ENCODE measurements at places on chromosomes 12 and 14.

DNA sequence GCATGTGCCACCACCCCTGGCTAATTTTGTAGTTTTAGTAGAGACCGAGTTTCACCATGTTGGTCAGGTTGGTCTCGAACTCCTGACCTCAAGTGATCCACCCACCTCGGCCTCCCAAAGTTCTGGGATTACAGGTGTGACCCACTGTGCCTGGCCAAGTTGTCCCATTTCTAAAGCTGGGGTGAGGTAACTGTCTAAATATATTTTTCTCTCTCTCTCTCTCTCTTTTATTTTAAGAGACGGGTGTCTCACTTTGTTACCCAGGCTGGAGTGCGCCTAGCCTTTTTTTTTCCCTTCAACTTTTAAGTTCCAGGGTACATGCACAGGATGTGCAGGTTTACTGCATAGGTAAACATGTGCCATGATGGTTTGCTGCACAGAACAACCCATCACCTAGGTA lies 8.6 kb downstream of the ATF1 start:
- DNase-seq, result no peak

GRCh38 chr14:68968051-68968450 lies 11.1 kb downstream of the ACTN1 start:
- DNase-seq, result peak; percentile 75

DNA sequence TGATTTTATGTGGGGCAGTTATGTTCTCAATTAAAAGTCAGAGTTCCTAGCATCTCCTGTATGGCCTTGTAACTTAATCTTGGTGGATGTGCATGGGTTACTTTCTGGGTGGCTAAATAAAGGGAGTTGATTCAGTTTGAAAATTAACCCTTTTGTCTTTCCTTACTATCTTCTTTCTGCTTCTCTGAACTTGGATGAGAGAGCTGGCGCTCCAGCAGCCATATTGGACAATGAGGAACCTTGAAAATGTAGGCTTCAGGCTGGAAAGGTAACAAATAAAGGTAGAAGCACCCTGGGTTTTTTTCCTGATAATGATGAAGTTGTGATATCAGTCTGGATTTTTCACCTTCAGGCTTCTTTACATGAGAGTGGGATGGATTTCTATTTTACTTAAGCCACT lies 714.1 kb upstream of the TMEM132C start:
- no peak for DNase-seq

GRCh38 chr14:32028599-32028998 lies 48.5 kb upstream of the ARHGAP5 start:
- no peak for DNase-seq

GRCh38 chr12:90652280-90652679 lies 302.7 kb downstream of the CCER1 start:
- no peak for DNase-seq

GRCh38 chr12:88952562-88952942 lies 372.3 kb upstream of the KITLG start:
- DNase-seq, result no peak

DNA sequence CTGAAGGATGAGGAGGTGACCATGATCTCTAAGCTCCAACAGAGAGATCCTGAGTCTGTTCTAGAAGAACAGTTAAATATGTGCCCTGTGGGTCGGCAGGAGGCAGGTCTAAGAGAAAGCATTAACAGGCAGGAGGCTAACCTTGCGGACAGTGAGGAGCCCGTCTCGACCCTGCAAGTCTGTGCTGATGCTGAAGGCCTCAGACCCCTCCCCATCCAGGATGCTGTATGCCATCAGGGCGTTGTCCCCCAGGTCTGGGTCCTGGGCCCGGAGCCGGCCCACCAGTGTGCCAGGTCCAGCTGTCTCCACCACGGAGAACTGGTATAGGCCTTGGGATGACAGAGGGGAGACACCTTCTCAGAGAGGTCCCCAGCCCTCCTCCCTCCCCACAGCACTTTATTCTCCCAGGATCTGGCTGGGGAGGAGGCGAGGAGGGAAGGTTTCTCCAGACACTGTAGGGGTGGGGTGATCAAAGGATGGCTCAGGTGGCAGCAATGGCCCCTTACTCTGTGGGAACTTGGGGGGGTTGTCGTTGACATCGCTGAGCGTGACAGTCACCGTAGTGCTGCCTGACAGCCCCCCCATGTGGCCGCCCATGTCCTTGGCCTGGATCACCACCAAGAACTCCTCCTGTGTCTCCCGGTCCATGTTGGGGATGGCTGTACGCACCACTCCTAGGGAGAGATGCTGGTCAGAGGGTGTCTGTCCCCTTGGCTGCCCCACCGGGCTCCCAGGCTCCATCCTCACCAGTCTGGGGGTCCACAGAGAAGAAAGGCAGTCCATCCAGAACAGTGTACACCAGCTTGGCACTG lies 3.1 kb downstream of the CDH24 start:
- no peak for DNase-seq

DNA sequence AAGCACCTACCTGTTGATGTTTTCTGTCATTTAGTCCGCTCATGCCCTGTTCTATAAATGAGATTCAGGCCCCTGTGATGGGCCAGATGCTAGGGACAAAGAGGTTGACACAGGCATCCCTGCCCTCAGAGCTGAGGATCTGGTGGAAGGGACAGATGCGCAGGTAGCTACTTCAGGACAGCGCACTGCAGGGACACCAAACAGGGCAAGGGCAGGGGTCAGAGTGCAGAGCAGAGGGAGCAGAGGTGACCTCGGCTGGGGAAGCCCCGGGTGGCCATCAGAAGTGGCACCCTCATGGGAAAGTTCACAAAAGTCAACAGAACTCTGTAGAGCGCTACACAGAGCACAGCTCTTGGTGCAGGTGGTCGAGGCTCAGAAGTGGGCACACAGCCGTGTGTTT lies 5.6 kb upstream of the PNMA1 start:
- no peak for DNase-seq

- DNase-seq, result no peak
These were observed 18.3 kb downstream of the ALDH6A1 start for GRCh38 chr14:74065746-74066575.

- DNase-seq, result no peak
These were observed 328.9 kb downstream of the TMTC2 start for GRCh38 chr12:83015390-83016217.

GRCh38 chr12:94636462-94637085 lies 13.8 kb downstream of the TMCC3 start:
- no peak for DNase-seq

GRCh38 chr14:22778084-22778483 lies 11.6 kb downstream of the OXA1L start:
- no peak for DNase-seq

DNA sequence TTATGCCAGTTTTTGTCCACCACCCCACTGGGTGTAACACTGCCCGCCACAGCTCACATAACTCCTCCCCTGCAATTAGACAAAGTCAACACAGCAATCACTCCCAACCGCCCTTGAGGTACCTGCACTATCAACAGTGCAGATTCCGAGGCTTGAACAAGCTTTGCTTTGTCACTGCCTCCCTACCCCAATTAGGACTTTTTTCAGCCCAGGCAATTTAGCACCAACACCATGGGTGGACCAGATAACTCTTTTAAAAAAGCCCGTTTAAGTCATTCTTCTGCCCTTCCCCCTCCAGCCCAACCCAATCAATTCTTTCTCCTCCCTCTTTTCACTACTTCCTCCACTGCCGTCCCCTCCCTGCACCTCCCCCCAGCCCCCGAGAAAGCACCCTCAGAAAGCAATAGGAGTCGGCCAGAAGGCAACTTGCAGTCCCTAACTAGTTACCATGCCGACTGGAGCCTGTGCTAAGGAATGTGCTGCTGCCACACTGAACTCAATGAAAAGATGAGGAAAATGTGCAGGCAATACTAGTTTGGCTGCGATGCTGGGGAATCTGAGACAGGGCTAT lies 45.7 kb upstream of the OTX2 start:
- DNase-seq, result no peak

- DNase-seq, result no peak
These were observed 74.6 kb upstream of the MYF6 start for GRCh38 chr12:80632835-80633234.

DNA sequence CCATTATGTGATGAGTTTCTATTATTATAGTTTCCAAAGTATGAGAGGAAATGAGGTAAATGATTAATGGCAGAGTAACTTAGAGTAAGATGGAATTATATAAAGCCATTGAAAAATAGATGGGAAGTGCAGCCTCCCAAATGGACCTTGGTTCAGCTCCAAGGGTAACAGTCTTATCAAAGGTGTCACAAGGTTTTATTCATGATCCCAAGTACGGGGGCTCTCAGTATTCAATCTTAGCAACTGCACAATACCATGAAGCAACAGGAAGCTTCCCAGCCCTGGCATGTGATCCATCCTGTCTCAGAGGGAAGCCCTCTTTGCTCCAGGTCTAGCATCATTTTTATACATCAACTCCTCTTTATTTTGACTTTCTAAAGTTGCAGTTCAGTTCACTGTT lies 948.2 kb downstream of the GALC start:
- no peak for DNase-seq

DNA sequence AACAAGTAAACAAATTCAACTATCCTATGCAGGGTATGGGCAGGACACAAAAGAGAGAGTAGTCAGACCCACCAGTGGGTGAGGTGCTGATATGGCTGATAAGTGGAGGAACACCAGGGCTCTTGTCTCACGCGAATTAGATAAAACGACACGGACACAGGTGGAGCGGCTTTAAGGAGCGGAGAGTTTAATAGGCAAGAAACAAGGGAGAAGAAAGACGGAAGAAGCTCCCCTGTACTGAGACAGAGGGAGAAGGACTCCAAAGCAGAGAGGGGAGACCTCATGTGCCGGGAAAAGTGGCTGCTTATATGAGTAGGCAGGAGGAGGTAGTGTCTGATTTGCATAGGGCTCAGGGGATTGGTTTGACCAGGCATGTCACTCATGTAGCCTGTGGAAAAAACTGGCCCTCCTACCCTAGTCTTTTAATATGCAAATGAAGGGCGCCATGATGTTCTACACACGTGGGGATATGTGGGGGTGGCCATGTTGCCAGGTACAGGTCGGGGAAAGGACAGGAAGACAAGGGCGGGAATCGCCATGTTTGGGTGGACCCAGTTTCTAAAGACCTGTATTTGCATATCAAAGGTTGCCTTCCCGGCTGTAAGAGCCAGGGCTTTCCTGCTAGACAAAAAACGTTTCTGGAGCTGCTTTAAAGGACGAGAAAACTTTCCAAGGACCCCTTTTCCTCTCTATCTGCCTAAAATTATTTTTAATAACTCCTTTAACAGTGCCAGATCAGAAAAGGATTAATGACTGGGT lies 28.8 kb downstream of the RPGRIP1 start:
- DNase-seq, result peak; percentile 90

GRCh38 chr14:54251356-54251755 lies 145.5 kb upstream of the CDKN3 start:
- no peak for DNase-seq

- DNase-seq, result no peak
These were observed 132.6 kb downstream of the INSM2 start for GRCh38 chr14:35666429-35667043.

- no peak for DNase-seq
These were observed 79.3 kb upstream of the C12orf71 start for GRCh38 chr12:27161458-27162228.

DNA sequence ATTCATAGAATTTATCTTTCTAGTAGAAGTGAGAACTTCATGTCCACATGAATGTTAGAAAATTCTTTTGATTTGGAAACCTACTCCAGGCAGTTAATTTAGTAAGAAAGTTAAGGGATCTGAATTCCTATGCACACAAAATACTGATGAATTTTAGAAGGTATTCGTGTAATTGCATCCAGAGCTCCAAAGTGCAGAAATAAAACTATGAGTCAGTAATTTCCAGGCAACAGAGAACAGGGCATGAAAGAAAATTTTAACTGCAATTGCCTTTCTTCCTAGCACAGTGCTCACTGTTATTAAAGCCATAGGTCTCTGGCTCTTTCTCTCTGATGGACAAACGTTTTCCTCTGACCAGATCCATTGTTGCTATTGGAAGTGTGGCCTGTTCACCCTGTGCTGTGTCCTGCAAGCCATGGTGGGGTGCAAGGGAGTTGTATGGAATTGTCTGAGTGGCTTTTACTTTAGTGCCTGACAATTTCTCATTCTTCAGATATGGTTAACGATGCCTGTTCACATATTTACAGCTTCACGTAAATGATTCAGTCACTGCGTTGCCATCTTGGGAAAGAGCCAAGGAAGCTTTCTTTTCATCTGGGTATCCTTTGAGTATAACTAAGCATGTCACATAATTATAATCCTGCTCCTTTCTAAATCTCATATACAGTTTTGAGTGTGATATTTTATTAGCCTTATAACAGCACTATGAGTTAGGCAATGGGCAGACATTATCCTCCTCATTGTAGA lies 145.1 kb downstream of the ACSS3 start:
- DNase-seq, result no peak

DNA sequence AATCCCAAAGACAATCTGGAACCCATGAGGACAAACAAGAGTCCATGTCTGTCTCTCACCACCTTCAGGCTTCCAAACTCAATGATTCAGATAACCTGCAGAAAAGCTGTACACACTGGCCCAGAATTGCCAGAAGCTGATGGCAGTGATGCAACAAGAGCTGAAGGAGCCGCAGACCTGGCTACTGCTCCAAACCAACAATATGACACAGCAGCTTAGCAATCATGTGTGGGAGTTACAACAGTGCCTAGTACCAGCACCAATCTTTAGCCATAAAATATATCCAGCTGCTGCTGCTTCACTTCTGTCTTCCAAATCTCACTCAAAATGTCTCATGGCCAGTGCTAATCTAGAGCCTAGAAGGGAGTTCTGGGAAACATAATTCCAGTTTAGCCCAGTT lies 22.0 kb downstream of the RPS6KA5 start:
- no peak for DNase-seq

DNA sequence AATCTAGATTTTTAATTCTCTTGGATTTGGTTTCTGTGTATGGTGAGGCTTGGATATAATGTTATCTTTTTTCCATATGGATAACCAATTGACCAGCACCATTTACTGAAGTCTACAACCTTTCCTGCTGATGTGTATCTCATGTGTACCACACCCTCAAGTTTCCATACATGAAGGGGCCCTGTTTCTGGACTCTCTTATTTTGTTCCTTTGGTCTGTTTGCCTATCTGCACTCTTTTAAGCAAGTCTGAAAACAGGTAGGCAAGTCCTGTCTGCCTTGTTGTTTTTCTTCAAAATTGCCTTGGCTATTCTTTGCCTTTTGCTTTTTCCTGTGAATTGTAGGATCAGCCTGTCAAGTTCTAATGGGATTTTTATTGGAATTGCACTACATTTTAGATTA lies 44.6 kb downstream of the MAX start:
- no peak for DNase-seq
